Pancreas (tissue), 10 donors: ENCODE measurements at places on chromosomes 1 and 21.
A peak's percentile ranks its signal among the peaks of the same experiment; 100 is the strongest.

- DNase-seq = no peak
These were observed 20.9 kb upstream of the LRRC8B start for GRCh38 chr1:89503690-89504089.

DNA sequence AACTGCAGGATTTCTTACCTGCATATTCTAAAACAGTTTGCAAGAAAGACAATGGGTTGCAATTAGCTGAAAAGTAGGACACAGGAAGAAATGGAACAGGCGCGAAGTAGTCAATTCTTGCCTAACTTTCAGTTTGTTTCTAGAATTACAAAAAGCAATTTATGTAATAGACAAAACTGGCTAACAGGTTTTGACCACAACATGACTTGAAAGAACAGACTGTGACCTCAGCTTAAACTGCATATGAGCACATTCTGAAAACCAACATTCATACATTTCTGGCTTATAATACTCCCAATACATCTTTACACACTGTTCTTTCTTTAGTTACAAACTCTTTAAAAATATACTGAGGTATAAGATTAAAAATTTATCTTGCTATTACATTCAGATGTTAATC is 405.9 kb upstream of the B3GALT2 start:
- DNase-seq = no peak

DNA sequence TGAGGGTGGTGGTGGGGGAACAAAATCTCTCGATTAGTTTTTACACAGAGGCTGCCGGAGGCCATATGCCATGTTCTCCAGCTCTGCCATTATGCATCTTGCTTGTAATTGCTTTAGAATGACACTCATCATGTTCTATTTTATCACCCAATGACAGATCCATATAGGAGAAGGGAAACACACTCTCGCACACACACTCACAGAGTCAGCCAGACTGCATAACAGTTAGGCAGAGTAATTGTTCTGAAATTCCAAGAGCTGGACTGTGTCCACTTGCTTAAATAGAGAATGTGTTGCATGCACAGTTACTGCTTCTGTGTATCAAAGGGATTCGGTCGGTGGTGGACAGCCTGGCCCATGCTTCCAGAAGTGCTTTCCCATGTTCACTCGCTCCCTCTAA is 30.6 kb downstream of the KCND3 start:
- DNase-seq = no peak

- no peak for DNase-seq
These were observed 24.8 kb upstream of the RGS18 start for GRCh38 chr1:192133350-192133926.

DNA sequence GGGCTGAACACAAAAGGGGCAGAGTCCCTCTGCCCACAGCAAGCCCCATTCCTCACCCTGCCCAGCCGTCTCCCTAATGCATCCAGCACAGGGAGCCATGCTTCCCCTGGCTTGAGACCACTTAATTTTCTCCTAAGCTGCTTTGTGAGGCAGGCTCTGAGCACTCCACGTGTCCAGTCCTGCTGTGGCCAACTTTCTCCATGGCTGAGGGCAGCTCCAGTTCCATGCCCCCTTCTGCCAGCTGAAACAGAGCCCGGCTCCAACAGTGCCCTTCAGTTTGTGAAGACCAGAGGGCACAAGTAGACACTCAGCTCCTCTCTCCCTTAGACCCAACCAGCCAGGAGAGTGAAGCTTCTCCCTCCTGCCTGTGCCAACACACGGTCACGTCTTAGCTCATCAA is 33.8 kb downstream of the PLEKHA6 start:
- no peak for DNase-seq

DNA sequence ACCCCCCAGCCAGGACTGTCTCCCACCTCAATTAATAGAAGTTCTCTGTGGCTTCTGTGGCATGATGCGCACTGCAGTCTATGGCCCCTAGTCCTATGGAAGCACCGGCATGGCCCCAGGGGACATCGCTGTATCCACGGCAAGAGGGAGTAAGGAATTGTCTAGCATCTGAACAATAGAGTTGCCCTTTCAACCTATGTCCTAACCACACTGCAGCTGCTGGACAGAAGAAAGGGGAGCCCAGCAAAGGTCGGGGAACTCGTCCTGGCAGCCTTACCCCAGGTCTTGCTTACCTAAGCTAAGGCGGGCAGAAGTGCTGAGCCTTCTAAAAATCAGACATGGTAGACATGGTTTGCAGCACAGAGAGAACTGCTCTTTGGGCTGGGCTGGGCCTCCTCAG is 103.3 kb upstream of the EDN2 start:
- DNase-seq = no peak

- DNase-seq = no peak
These were observed 10.2 kb upstream of the PRDX1 start for GRCh38 chr1:45531873-45532272.

DNA sequence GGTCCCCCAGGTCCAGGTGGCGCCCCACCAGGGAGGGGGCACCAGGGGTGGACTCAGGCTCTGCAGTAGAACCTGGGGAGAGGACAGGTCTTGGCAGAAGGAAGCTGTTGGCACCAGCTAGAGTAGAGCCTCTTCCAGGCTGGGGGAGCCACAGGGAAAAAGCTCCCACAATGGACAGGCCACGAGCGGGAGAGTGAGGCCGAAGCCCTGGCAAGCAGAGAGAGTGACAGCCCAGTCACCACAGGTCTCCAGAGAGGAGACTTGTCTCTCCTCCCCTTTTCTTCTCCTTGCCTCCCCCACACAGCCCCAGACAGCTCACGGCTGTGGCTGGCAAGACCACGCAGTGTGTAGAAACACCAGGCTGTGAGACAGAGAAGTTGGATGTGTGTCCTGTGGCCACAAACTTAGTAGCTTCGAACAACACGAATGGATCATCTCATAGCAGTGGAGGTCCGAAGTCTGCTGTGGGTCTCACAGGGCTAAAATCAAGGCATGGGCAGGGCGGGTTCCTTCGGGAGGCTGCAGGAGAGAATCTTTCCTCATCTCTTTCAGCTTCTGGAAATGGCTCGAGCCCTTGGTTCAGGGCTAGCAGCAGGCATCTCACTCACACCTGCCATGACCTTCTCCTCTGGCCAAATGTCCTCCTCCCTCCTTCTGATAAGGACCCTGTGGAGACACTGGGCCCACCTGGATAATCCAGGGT is 3.3 kb downstream of the KRTAP12-4 start:
- no peak for DNase-seq

GRCh38 chr21:45443595-45444181 is 38.7 kb downstream of the COL18A1 start:
- peak; percentile 14 for DNase-seq

DNA sequence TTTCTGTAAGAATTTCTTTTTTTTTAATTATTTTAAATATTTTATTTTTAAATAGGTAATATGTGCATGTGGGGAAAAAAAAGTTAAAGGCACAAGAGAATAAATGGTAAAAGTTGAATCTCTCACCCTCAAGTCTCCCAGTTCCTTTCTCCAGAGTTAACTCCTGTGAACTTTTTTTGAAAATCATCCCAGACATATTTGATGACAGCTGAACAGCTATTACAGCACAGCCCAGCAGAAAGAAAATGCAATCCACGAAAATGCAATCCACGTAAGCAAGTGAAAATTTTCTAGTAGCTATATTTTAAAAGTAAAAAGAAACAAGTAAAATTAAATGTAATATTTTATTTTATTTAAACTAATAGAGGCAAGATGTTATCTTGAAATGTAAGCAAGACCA is 310.0 kb upstream of the RUNX1 start:
- DNase-seq = no peak

DNA sequence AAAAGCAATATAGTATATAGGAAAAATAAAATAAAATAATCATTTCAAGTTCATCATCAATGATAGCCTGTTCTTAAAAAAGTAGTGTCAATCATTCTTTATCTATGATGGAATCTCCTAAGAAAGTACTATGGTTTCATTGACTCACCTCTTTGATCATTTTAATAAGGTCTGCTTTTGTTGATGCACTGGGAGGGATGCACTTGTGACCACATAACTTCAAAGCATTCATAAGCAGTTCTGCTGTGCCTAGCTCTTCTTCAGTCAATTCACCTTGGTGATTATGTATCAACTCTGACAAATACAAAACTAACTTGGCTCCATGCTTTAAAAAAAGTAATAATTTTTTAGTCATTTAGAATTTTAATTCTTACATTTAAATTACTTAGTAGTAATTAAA is 84.8 kb upstream of the GNG4 start:
- DNase-seq = no peak

DNA sequence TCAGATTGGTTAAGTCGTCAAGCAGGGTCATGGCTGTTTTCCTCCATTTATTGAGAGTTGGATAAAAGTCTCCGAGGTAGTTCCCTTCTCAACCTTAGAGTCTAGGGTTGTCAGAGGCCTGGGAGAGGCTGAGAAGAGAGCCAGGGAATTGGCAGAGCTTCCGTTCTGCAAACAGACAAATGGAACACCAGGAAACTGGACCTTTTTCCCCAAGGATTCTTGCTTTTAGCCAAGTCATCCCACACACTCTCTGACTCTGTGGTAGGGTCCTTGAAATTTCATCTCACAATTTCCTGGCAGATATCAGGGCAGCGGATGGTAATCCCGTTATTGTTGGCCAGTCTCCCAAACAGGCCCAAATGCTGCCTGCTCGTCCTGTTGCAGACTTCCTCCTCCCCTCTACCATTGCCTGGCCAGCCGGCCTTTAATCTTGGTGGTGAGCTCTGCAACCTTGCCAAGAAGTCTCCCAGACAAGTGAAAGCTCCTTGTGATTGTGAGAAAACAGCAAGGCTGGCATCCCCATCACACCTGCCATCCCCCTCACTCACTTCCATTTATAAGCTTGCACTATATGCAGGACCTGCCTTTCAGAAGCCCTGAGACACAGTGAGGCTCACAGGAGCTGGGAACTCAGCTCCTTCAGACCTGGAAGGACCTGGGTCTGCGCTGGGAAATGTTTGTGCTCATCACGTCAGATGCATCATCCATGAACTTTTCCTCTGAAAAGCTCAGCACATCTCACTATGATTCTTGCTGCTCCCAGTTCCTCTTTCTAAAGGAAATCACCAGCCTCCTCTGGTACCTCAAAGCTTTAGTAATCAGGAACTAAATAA is 13.7 kb upstream of the SRP9 start:
- DNase-seq = peak; percentile 49

DNA sequence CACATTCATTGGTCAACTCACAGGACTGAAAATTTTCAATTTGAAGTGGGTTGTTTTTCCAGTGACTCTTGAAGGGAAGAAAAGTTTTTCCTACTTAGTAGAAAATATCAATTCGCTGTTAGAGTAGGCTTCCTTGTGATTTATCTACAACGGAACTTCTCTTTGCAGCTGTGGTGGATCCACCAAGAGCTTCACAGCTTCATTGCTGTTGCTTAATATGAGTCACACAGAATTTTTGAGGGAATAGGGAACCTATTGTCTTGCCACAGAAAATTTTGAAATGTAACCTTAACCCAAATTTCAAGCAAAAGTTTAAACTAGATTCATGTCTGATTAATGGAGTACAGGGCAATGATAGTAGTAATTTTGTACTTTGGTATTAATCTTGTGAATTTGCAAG is 58.4 kb upstream of the IFI44L start:
- no peak for DNase-seq

GRCh38 chr1:168392958-168393549 is 112.4 kb downstream of the TBX19 start:
- DNase-seq = no peak

DNA sequence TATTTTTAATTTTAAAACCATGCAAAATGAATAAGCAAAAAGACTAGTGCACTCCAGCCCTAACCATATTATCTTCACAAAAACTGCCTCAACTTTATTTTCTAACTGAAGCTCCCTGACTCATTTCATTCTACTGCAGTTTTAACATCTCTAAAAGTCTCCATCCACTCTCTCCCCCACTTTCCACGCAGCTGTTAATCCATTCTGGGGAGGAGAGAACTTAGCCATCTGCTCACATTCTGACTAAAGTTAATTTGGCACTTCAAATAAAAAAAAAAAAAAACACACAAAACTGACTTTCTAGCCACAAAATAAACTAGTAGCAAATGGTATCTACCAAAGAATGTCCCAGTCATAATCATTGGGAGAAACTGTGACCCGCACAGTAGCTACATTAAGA is 5.4 kb upstream of the MYBPHL start:
- no peak for DNase-seq

- no peak for DNase-seq
These were observed 2.0 kb downstream of the HCN3 start for GRCh38 chr1:155279268-155279667.

DNA sequence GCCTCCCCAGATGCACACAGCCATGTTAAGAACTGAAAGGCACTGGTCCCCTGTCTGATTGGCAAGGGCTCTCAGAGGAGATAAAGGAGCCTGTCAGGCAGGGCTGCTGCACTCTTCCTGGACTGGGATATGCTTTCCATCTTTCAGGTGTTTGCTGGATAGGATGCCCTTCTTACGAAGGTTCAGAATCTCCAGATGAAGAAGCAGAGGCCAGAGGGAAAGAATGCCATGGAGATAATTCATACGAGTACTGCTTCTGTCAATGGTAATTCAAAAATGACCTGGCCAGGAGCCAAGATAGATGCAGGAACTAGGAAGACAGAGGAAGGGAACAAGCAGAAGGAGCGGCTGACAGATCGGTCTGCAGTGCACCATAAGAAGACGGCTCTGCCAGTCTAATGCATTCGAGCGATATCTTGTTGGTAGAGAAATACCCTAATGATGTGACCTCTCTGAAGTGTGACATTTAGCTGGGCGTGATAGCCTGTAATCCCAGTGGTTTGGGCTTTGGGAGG is 16.6 kb upstream of the ATP2B4 start:
- DNase-seq = no peak

DNA sequence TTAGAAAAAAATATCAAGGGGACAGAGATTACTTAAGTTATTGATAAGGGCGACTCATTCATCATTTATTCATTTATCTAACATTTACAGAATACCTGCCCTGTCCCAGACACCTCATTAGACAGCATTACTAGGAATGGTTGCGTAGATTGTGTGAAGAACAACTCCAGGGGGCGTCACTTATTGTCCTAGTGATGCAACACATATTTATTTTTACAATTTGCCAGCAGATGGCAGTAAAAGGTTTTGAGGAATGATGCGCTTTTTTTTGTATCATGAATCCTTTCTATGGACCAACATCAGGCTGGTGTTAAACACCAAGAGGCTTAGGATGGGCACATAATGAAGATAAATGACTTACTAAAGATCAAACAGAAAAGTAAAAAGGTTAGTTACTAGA is 5.5 kb downstream of the NCAM2 start:
- DNase-seq = no peak

DNA sequence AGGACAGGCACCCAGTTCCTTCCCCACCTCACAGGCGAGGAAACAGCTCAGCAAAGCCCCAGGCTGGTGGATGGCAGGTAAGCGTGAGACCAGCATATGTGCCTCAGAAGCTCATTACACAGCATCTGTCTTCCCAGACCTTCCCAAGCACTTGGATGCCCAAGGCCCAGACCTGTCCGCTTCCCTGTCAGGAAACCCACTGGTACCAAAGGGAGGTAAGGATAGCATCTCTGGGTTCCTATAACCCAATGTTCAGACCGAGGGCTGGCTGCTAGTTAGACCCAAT is 3.3 kb downstream of the POFUT2 start:
- no peak for DNase-seq

DNA sequence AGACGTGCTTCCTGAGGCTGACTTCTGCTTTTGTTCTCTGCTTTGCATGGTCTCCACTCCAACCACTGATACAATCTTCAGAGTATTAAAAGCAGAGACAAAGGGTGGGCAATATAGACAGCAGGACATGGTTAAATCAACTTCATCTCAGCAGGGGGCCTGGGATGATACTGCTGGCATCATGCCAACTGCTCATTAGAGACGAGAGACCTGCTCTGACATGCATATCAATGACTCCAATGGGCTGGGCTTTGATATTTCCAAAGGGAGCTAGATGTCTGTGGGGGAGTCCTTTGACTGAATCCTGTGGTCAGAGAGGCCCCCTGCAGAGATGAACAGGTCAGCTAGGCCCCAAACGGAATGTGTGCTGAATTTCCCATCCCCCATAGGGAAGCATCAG is 106.6 kb downstream of the ACTL8 start:
- DNase-seq = no peak
